H7 (cell line): ENCODE measurements at places on chromosomes 1 and 21. TPM values are rescaled to one million over a fixed set of nuclear protein-coding genes. Genes with fewer than 3 reads are reported as not detected.

DNA sequence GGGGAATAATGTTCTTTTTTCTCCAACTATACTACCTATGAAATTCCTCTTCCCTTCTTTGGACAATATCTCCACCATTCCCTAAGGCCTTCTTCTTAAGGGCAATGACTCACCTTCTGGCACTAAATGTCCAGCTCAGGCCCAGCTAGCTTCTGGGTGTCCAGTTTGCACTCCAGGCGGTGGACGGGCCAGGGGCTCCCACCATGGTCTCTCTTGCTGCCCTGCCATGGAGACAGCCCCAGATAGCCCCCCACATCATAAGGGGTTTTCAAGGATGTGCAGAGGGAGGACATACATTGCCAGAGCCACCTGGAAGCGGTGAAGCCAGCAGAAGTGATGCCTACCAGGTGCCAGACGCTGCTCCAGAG lies 43.8 kb downstream of the C1orf198 start:
- no peak for DNase-seq

DNA sequence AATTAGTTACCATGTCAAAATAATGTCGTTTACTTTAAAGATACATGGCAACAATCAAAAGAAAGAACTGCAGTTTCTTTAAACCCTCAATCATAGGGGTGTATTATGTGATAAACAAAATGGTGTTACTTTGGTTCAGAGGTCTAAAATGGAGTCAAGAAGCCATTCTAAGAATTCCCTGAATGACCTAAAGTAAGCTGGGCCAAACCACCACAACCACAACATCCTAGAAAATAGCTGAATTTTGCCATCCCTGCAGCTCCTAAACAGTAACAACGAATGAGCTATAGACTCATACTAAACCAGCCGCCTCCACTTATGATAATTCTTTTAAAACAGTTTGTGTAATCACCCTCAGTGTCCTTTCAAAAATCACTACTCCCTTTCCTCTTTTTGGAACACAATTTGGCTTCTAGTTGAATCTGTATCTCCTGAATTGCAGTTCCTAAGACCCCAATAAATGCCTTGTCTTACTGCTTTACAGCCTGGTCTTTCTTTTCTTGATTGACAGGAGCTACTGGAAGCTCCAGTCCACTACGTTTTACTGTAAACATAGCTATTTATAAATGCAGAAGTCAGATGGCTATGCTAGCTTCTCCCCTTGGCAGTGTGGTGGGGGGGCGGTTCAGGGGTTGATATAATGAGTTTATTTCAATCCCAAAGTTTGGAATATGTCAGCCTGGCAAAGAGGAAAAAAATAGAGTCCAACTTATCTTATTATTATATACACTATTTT lies 84.3 kb downstream of the PLPPR4 start:
- DNase-seq: no peak

DNA sequence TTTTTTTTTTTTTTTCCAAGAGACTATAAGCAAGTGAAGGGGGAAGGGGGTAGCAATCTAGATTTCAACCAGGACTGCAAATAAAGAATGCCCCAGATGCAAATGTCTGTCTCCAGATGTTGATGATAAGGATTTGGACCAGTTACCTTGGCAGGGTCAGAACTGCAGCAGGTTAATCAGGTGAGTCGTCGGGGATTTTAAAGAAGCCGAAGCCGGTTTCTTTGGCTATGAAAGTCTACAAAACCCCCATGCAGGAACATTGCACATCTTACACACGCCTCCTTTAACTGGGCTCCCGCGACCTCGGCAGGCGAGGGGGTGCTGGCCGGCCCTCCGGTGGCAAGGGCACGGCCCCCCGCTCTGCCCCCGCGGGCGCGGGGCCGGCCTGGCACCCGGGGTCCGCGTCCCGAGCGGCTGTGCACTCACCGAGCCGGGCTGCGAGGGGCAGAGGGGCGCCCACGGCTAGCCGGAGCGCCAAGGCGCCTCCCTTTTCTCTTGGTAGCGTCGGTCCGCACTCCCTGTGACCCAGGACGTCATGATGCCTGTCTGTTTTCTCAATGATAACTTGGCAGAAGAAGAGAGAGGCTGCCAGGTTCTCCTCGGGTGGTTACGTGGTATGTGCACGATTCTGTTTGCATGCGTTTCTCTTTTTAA lies 366.3 kb upstream of the ESRRG start:
- peak; percentile 52 for DNase-seq

- no peak for DNase-seq
Measured at GRCh38 chr1:240462766-240463395, 149.1 kb downstream of the GREM2 start.

- no peak for DNase-seq
Measured at GRCh38 chr1:38361566-38361965, 315.0 kb upstream of the POU3F1 start.

DNA sequence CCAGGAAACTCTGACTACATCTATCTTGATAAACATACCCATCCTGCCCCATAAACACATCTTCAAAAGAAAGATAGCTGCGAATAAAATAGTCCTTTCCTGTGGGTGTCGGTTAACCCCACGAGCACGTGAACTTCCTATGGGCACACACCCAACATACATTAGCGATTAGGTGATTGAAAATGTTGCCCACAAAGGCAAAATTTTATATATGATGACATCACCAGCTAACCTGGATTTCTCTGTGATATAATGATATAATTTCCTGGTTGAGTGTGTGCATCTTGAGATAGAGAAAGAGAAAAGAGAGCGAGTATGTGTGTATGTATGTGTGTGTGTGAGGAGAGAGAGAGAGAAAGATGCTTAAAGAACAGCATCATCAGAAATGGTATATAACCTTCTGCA lies 296.1 kb downstream of the PTPRC start:
- DNase-seq: no peak

- DNase-seq: peak; percentile 68
Measured at GRCh38 chr1:7177438-7178146, 392.3 kb downstream of the CAMTA1 start.

- no peak for DNase-seq
Measured at GRCh38 chr1:105636052-105636451, 1420.4 kb upstream of the PRMT6 start.

GRCh38 chr1:55071477-55071876 lies 32.1 kb downstream of the PCSK9 start:
- DNase-seq: peak; percentile 69

- no peak for DNase-seq
Measured at GRCh38 chr1:244665771-244666217, 12.9 kb downstream of the DESI2 start.

DNA sequence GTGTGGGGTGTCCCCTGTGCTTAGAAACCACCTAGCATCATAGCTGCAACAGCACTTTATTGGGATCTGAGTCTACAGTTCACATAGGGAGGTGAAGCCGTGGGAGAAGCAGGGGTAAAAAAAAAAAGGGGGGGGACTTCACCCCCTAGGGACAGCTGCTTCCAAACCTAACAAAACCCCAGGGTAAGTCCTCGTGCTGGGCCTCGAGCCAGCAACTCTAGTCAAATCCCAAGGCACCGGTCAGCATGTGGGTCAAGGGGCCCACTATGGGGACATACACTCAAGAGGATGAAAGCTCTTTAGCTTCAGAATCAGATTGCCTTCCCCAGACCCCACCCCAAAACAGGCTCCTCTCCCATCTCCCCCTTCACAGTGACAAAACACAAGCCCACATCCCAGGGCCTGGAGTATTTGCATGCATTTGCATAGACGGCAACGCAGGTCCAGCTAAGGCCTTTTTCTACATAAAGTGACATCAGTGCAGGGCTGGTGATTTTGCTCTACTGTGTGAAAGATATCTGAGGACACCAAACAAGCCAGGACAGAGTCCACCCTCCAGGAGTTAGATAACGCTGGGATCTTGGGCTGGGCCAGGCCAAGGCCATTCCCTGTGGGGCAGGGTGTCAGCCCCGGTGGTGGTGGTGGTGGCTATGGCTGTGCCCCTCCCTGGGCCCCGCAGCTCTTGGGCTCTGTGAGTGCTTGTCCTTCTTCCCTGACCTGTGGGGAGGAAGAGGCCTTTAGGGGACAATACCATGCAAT lies 8.1 kb upstream of the PMVK start:
- no peak for DNase-seq

- peak; percentile 63 for DNase-seq
Measured at GRCh38 chr21:45768740-45769048, 125.2 kb downstream of the PCBP3 start.

- DNase-seq: no peak
Measured at GRCh38 chr21:34702341-34703170, 33.8 kb downstream of the CLIC6 start.

- no peak for DNase-seq
Measured at GRCh38 chr1:167499664-167500101, 18.6 kb downstream of the CD247 start.

DNA sequence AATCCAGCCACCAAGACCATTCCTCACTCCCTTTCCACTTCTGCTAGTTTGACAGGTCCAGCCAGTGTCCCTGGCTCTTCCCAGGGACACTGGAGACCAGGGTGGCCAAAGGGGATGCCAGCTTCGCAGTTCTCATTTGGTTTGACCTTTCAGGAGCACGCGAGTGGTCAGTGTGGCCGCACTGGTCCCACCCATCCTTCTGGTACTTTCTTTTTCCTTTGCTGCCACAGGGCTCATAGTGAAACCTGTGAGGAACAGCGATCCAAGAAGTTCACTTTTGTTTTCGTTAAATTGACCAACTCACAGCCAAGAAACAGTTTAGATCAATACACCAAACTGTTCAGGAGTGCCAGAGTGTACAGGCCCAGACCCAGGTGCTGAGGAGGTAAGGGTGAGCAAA lies 14.4 kb upstream of the EVA1B start:
- no peak for DNase-seq

- peak; percentile 29 for DNase-seq
Measured at GRCh38 chr1:11841245-11842153, 6.1 kb downstream of the NPPA start.

- DNase-seq: no peak
Measured at GRCh38 chr1:52925571-52926005, 1.5 kb upstream of the SCP2 start.

DNA sequence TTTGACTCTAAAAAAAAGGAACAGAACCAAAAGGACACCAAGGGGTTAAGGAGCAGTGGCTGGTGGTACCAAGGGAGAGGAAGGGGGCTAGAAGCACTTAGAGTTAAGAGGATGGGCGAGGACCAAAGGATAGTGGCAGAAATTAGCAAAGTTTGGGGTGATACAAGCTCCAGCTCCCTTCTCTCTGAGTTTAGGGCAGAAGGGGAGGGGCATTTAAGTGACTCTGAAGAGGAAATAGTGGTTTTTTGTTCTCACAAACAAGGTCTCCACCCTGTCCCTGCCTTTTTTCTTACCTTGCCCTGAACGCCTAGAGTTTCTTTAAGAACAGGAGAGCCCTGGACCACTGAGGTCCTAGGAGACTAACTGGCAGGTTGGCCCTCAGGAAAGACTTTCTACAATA lies 3.3 kb downstream of the CDC42SE1 start:
- DNase-seq: no peak

- DNase-seq: no peak
Measured at GRCh38 chr1:89547563-89548116, 23.0 kb downstream of the LRRC8B start.

GRCh38 chr1:172845371-172845770 lies 186.5 kb downstream of the FASLG start:
- DNase-seq: no peak

DNA sequence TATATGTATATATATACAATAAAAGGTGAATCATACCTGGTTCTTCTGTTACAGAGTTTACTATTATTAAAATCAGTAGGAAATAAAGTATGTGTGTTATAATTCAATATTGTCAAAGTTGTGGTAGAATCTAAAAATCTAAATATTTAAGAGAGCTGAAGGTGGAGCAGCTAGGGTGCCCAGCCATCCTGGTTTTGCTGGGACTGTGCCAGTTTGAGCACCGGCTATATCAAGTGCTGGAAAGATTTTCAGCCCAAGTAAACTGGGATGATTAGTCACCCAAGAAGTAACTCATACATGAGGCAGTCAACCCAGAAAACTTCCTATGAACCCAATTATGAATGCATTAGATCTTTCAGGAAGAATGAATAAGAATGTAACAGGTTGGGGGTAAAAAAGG lies 16.9 kb upstream of the KRTAP19-5 start:
- DNase-seq: no peak

GRCh38 chr1:55061706-55062321 lies 22.5 kb downstream of the PCSK9 start:
- peak; percentile 14 for DNase-seq

GRCh38 chr1:31618916-31619846 lies 1.7 kb downstream of the HCRTR1 start:
- DNase-seq: peak; percentile 37

GRCh38 chr1:11337580-11338073 lies 64.6 kb downstream of the UBIAD1 start:
- peak; percentile 94 for DNase-seq

DNA sequence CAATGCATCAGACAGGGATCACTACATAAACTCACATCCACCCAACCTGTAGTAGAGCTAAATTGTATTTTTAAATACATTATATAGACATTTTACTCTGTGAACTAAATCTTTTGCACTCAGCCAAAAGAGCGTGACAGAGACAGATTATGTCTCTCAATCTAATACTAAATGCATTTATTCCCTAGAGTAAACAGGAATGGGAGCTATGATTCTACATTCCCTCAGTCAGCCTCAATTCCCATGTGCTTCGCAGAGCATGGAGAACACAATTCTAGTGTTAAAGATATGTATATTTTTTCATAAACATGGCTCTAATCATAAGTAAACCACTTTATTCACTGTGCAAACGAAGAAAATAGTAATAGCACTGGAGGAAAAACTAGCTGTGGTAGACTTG lies 16.5 kb downstream of the PIGK start:
- no peak for DNase-seq

GRCh38 chr1:70487459-70487815 lies 76.4 kb downstream of the CTH start:
- no peak for DNase-seq

- no peak for DNase-seq
Measured at GRCh38 chr1:223144431-223144830, 1.4 kb upstream of the TLR5 start.

DNA sequence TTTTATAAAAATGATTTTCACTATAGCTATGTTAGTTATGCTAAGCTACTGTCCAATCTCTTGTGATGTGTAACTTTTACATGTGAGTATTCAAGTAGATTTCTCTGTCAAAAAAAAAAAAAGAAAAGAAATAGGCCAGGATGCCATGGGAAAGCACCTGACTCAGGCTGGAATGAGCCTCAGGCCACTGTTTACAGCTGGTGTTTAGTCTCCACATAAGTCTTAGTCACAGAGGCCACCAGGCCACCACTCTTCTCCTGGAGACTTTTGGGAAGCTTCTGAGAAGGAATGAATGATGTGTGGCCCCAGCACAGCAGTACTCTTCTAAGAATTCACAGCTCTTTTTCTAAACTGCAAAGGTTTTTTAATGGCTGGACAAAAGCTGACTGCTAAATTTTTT lies 48.9 kb downstream of the CHML start:
- DNase-seq: no peak

Gene UBE2G2
- 66.4 and 76.8 TPM in 2 replicates for total RNA-seq

Gene SHISAL2A
- total RNA-seq: 0.18 and 1.3 TPM in 2 replicates

Gene MROH9
- not detected in 2 replicates for total RNA-seq

Gene LMX1A
- total RNA-seq: 0.59 and 1.5 TPM in 2 replicates

Gene STUM
- total RNA-seq: 0.14 and 0.26 TPM in 2 replicates

Gene KIAA1614
- 1.1 and 3.4 TPM in 2 replicates for total RNA-seq

Gene TRAPPC10
- 24.8 and 34.5 TPM in 2 replicates for total RNA-seq

Gene RAP1GAP
- total RNA-seq: 9.4 and 10.1 TPM in 2 replicates

Gene ST6GALNAC3
- 4.1 and 4.3 TPM in 2 replicates for total RNA-seq

Gene HES3
- 28.2 and 38.8 TPM in 2 replicates for total RNA-seq

Gene SPATA21
- 0.07 TPM in 1 of 2 replicates, not detected in the other for total RNA-seq

Gene IPP
- 5.8 and 6.8 TPM in 2 replicates for total RNA-seq

Gene CRYAA
- not detected in 2 replicates for total RNA-seq

Gene HSPB7
- total RNA-seq: 0.07 TPM in 1 of 2 replicates, not detected in the other
